ENCODE measurements at places on chromosomes 4 and X.
A peak's percentile ranks its signal among the peaks of the same experiment; 100 is the strongest.

DNA sequence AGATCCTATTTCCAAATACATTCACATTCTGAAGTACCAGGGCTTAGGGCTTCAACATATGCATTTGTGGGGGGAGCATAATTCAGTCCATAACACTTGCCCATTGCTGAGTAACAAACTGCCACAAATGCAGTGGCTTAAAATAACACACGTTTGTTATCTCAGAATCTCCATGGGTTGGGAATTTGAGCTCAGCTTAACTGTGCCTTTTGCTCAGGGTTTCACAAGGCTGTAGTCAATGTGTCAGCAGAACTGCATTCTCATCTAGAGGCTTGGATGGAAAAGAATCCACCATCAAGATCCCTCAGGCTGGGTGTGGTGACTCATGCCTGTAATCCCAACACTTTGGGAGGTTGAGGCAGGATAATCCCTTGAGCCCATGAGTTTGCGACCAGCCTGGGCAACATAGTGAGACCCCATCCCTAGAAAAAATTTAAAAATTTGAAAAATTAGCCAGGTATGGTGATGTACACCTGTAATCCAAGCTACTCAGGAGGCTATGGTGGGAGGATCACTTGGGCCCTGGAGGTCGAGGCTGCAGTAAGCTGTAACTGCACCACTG, 25.8 kb upstream of the TBL1X start:
- DNase-seq: no peak

DNA sequence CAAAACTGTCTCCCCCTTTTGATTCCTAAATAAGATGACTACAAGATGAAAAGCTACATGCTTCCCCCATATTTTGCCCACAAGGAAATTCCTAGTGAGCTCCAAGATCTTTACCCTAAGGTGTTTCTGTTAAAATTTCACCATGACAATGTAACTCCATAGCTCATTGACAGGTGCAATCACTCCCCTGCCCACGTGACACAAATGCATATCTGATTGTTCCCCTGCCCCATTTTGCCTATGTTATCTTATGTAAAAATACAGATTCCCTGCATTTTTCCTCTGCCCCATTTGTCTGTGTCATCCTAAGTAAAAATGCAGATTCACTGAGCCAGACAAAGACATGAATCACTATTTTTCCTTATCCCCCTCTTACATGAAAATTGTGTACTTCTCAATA, 66.7 kb downstream of the GPRASP3 start:
- DNase-seq: no peak

GRCh38 chr4:112858751-112859150, 190.7 kb upstream of the ANK2 start:
- DNase-seq: no peak

- DNase-seq: no peak
These were observed 256.1 kb upstream of the GIMD1 start for GRCh38 chr4:106624671-106625070.

DNA sequence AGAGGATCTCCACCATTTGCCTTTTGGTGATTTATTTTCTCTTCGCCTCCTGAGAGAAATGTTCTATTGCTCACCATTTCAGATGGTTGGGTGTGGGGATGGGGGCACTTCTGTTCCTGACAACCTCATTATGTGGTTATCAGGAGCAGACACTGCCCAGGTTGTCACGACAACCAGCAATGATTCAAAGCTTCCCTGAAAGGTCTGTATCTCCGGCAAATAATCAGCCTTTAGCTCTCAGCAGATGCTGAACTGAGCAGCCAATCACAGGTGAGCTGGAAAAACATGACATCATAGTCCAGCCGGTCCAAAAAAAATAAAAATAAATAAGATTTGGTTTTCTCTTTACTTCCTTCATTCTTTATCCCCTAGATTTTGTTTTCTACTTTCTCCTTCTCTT, 5.5 kb upstream of the PAK3 start:
- DNase-seq: no peak

GRCh38 chr4:1683261-1683735, 815 bp downstream of the FAM53A start:
- no peak for DNase-seq

DNA sequence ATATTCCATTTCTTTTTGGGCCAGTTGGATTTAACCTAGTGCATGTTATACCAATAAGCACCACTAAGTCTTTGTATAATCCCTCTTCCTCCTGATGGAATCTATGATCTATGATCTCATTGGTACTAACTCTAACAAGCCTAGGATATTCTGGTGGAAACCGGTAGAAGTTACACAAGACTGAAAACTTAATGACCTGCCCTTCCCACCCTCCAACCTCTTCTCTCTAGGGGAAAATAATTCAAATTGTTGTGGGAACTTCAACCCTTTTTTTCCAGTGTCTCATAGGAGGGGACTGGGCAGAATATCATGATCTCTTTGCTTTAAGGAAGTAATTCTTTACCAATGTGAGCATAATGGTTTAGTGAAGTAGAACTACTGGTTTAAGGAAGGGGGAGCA, 289.5 kb upstream of the BOD1L1 start:
- DNase-seq: no peak

- no peak for DNase-seq
These were observed 81.9 kb downstream of the HMGB2 start for GRCh38 chr4:173252024-173252935.

DNA sequence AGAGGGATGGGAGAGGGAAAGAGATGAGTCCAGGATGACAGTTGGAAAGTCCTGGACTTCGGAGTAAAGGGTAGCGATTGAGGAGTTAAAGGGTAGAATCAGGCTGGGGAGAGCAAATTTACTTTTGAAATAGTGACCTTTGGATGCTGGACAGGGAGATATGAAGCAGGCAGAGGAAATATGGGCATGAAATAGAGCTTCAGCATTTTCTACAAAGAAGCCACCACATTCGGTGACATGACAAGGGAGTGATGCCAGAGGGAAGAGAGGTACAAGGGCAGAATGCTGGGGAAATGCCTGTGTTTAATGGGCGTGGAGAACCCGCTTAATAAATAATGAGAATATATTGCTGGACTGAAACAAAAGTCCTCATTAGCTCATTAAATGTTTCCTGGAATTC, 92.7 kb downstream of the TBL1X start:
- no peak for DNase-seq

DNA sequence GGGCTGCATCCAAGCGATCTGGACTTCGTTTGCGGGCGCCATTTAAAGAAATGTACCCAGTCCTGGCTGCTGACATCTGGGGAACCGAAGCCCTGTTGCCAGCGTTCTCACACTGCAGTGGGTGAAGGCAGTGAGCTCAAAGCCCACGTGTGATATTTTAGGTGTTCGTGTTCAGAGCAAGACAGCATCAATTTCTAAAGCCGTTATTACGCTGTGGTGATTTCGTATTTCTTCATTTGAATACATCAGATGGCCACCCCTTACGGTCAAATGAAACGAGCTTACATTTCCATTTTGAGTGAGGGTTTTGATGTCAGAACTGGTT, 376 bp upstream of the C4orf36 start:
- no peak for DNase-seq

- DNase-seq: no peak
These were observed 14.8 kb downstream of the SOWAHB start for GRCh38 chr4:76883147-76883546.

GRCh38 chr4:76023389-76023788, at the start of gene CXCL10:
Gene CXCL10 (minus strand): TSS chr4:76023497. CDS start chr4:76023431, 66 bp downstream.
- no peak for DNase-seq

- DNase-seq: no peak
These were observed 10.0 kb upstream of the RHOXF2B start for GRCh38 chrX:120087289-120088017.

DNA sequence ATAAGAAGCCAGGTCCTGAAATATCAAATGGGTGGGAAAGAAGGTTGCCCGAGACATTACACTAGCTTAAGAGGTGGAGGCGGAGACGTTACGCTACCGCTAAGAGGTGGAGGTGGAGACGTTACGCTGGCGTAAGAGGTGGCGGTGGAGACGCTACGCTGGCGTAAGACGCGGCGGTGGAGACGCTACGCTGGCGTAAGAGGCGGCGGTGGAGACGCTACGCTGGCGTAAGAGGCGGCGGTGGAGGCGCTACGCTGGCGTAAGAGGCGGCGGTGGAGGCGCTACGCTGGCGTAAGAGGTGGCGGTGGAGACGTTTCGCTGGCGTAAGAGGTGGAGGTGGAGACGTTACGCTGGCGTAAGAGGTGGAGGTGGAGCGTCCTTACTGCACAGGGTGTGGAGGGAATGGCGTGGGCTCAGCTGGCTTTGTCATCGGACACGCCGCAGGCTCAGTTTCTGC, 12.8 kb downstream of the CYP4V2 start:
- DNase-seq: no peak

DNA sequence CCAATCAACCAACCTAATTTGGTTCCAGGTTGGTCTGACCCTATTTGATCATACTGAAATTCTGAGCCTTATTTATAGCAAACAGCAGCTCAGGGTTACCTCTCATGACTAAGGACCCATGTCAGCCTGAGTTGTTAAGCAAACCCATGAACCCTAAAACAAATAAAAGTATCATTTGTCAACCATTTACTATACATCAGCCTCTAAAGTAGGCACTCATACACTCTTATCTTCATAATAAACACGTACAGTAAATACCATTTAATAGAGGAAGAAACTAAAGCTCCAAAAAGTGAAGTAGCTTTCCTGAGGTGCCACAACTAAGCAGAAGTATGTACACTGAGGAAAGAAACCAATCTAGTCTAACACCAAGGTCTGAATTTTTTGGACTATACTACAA, 25.2 kb downstream of the MANBA start:
- no peak for DNase-seq

- no peak for DNase-seq
These were observed 991 bp upstream of the ITIH6 start for GRCh38 chrX:54799046-54799445.

GRCh38 chrX:97766501-97767095, 882.9 kb downstream of the RPA4 start:
- DNase-seq: no peak

DNA sequence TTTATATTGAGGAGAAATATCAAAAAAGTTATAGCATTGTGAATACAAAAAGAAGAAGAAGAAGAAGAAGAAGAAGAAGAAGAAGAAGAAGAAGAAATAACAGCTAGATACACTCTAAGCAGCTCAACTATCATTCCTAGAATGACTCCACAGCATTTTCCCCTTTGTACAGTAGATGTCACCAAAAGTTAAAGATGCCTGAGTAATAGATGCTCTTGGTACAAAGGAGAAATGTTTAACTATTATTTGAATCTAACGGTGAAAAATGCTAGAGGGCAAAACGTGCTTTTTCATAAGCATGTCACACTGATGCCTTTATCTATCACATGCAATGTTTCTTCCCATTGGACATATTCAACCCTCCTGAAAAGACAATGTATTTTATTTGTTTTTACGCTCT, 178.4 kb upstream of the GPRIN3 start:
- DNase-seq: no peak

DNA sequence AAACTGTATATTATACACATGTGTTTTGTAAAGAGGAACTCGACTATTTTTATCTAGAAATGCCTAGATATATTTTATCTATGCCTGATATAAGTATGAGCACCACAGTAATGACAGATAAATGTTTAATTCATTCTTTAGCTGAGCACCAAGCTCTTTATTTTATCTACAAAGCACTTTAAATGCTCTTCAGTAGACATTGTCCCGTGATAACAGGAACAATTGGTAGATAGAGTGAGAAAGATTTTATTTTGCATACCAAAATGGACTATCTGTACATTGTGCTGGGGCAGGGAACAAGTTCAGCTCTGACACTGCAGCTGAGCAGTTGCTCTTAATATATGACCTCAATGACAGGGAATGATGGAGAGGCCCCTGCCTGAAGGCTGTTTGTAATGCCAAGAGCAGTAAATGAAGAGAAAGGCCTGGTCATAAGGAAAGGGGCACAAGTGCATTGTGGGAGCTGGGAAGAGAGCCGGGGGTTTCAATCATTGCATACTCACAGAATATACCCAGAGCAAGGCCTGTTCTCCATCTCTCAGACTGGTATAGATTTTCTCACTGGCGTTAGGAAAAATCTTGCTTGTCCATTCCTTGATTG, 57.3 kb downstream of the SEPTIN11 start:
- no peak for DNase-seq

- DNase-seq: no peak
These were observed 411.4 kb downstream of the GPAT3 start for GRCh38 chr4:83947125-83947829.

DNA sequence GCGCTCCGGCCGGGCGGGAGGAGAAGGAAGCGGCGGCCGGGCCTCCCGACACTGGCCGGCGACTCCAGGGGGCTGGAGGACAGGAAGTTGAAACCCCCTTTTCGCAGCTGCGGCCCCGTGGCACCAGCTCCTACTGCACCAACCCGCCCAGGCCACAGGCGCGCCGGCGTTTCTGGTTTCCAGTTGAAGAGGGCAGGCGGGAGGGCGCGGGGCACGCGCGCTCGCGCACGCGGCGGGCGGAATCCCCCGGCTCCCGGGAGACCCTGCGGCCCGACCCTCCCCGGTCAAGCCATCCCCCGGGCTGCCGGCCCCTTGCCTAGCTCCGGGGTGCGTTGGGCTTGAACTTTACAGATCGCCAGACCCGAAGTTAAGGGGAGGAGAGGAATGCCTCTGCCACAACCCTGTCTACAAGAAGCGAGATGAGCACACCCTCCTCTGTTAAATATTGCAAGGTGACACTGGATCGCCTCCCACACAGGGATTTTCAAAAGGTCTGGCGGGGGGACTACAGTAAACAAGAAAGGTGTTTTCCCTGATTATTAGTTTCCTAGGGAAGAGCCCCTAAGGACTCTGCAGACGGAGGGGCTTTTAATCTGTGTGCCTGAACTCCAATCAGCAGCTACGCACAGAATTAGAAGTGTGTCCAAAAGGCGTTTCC, 1.4 kb downstream of the ELOVL6 start:
- DNase-seq: peak; percentile 36

DNA sequence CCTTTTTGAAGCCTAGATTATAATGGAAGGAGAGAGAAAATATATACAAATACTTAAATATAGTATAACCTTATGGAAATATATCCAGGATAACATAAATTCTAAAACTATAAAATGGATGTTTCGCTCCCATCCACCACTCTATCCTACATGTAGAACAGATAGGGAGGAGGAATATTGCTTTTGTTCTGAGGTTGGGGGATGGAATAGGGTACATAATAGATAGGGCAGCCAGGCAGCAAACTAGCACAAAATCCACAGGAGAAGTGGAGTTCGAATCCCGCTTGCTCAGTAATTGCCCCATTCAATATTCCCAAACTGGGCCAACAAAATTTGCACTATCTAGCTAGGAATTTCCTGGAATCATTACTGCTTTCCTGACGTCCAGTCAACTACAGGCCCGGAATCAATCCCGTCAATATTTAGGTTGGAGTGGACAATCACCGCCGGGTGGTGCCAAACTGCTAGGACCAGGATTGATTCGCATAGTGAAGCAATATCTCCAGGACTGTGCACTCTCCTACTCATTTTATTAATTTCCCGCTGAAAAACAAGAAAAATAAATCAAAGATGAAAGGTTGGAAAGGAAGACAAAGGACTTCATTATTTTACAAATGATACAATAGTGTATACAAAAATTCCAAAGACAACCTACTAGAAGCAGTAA, 40.4 kb upstream of the PAPSS1 start:
- DNase-seq: no peak

DNA sequence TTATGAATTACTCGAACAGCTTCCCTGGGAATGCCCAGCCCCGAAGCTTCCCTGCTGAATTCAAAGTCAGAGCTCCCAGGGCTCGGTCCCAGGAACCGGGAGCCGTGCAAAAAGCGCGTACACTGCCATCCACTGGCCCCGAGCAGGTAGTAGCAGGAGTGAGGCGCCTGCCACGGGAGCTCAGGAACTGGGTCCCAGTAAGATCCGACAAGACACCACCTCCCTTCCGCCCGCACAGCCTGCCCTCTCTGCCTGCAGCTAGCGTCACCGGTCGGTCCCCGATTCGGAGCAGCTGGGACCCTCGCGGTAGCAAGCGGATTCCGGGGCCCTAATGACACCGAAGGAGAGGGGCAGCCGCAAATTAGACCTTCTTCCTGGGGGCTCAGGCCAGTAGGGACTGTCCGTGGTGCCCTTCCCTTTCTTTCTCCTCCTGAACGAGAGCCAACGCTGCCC, 1.2 kb downstream of the CORIN start:
- DNase-seq: peak; percentile 11
